ENCODE measurements at places on chromosomes 7 and 10. TPM values are rescaled to one million over a fixed set of nuclear protein-coding genes. Genes with fewer than 3 reads are reported as not detected.

- DNase-seq, result no peak
Measured at GRCh38 chr10:55641601-55642000, 719.5 kb downstream of the ZWINT start.

DNA sequence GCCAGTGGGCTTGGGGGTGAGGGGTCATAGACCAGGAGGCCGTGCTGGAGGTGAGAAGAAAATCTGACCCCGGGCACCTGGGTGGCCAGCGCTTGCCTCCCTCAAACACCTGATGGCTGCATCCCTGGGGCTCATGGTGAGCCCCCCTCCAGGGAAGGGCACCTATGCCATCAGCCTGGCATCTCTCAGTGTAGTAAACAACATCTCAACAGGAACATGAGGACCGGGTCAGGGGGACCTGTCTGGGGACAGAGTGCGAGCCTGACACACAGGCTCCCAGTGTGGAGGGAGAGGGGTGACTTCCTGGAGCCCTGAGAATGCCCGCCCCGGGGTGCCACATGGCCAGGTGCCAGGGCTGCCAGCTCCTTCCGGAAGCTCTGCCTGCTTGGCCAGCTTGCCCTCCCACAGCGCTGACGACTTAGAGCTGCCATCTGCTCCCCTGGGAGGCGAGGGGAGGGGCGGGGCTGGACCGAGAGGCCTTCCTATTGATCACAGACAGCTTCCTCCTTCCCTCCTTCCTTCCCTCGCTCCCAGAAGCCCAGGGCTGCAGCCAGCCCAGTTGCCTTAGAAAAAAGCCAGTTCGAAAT lies 12.3 kb downstream of the STX1A start:
- no peak for DNase-seq

- DNase-seq, result no peak
Measured at GRCh38 chr10:84029840-84030239, 109.5 kb upstream of the GHITM start.

DNA sequence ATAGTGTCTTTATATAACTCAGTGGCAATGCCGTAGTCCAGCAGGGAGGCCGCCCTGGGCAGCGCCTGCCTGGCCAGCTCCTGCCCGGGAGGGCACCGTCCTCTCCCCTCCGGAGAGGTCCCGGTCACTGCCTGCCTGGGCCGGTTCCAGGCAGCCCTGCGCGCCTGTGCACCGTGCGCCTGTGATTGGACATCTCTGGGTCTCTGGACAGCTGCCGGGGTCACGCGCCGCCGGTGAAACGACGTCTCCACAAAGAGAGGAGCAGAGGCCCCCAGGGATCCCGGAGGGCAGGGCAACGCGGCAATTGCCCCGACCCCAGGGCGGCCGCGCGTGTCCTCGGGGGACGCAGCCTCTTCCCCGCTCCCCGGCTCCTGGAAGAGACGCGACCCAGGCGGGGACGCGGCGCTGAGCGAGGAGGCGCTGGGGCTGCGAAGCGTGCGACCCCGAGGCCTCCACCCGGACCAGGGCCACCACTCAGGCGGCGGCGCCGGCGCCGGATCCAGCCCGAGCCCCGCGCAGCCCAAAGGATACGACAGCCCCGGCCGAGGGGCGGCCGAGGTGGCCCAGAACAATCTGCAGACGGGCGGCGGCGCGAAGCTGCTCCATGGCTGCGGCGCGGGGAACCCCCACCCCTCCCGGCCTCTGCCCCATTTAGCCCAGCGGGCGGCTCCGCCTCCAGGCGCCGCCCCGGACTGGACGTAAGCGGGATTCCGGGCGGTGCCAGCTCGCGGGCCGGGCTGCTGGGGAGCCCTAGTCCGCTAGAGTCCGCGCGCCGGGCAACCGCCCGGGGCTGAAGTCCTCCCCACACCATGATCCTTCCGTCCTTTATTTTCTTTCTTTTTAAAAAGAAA lies at the start of gene PHYH:
Gene PHYH (minus strand): TSS at position 628 of the 851 bp plus-strand sequence. CDS start 22 bp downstream, at position 606.
- DNase-seq, result peak; percentile 51

GRCh38 chr10:18583575-18584270 lies 67.7 kb downstream of the NSUN6 start:
- DNase-seq, result no peak

GPR85 gene
- 1.4 TPM for polyA plus RNA-seq

- DNase-seq, result no peak
Measured at GRCh38 chr7:123535517-123535916, 1.1 kb upstream of the IQUB start.

ACTL6B gene
- polyA plus RNA-seq, result 0.19 TPM

- no peak for DNase-seq
Measured at GRCh38 chr10:22894714-22895113, 33.1 kb upstream of the ARMC3 start.

DNA sequence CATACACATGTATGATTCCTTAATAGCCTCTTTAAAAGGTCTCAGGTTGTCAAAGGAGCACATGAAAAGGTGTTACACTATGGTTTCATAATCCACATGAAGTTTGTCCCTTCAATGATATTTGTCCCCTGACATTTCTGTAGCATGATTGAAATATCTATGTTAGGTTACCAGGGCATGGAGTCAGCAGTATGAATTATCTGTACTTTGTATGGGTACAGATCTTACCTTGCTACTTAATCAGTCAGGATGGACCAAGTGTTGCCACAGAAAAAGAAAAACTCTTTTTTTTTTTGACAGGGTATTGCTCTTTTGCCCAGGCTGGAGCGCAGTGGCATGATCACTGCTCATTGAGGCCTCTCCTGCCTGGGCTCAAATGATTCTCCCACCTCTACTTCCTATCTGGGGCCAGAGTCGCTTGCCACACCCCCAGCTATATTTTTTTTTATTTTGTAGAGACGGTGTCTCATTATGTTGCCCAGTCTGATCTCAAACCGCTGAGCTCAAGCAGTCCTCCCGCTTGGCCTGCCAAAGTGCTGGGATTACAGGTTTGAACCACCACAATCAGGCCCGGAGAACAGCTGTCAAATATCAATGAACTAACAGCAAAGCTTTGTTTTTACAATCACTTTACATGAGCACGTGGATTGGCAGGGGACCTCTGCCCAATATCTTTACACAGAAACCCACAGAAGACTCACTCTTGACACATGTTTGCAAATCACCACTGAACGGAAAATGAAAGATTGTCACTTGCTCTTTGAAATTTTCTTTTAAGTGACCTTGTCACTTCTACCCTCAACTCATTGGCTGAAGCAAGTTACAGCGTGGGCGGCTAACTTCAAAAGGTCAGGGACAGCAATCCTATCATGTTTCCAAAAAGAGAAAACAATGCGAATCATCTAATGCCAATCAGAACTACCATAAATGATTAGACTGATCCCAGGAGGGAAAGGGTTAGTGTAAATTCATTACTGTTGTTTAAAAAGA lies 140.2 kb downstream of the PRKG1 start:
- no peak for DNase-seq

DNA sequence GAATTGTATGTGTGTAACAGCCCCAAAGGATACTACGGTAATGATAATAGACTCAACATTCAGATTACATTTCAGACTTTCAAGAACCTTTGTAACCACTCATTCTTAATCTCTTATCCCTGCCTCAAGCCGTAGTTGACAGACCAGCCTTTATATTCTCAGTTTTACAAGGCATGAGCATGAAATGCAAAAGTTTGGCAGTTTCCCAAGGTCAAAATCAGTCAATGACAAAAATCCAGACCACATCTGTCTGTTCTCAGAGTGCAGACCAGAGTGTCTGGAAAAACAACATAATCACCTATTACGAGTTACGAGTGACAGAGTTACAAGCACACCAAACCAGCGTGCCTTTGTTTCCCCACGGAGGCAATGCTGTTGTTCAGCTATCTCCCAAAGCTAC lies 178.6 kb upstream of the LRGUK start:
- DNase-seq, result no peak

SORBS1 gene
- polyA plus RNA-seq, result 697 TPM

- DNase-seq, result no peak
Measured at GRCh38 chr7:4768597-4769569, 6.5 kb upstream of the AP5Z1 start.

DNA sequence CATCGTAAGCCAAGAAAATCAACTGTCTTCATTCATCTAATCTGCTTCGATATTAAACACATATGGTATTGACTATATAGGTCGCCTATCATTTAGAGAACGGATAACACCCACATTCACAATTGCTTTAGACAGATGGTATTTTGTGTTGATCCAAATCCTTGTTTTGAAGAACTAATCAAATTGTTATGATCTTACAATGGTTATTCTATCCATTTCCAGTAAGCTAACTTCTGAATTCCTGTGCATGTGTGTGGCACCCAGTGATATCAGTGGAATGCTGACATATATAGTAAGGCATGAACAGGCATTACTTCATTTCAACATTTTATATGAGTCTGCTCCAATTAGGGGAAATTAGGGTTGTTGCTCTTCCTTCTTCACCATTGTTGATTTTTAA lies 98.8 kb downstream of the SEMA3E start:
- no peak for DNase-seq
